Stimulated activated naive CD8-positive, alpha-beta T cell treated with anti-CD3 and anti-CD28 coated beads, Interleukin-15, Interleukin-2, amounts not matched to agents 100 U/mL and 50 U/mL, for 24 hours (primary cell): ENCODE measurements at places on chromosomes 3 and 15.

GRCh38 chr3:19961960-19962359, 15.1 kb downstream of the RAB5A start:
- no peak for DNase-seq

DNA sequence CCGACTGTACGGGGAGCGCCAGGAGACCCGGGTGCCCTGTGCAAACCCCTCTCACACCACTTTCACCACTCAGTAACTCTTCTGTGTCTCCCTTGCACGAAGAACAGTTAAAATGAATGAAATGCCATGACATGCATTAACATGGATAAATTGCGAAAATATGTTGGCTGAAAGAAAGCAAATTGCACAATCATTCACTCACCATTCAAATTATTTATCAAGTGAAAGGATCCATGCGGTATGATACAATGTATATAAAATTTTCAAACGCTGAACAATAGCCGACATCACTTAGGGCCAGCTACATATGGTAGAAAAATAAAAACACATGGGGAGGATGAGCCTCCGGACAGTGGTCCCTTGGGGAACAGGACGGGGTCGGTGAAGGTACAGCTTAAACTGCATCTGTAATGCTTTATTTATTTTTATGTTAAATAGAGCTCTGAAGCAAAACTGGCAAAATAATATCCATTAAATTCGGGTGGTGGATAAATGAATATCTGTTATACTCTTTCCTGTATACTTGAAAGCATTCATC, 45.9 kb downstream of the SLC12A8 start:
- DNase-seq = no peak

- DNase-seq = no peak
Observed at GRCh38 chr3:31295150-31295765, 237.5 kb upstream of the STT3B start.

GRCh38 chr3:183381179-183381578, 47.2 kb downstream of the MCF2L2 start:
- no peak for DNase-seq

GRCh38 chr3:17752876-17753631, 10.6 kb upstream of the TBC1D5 start:
- DNase-seq = no peak

DNA sequence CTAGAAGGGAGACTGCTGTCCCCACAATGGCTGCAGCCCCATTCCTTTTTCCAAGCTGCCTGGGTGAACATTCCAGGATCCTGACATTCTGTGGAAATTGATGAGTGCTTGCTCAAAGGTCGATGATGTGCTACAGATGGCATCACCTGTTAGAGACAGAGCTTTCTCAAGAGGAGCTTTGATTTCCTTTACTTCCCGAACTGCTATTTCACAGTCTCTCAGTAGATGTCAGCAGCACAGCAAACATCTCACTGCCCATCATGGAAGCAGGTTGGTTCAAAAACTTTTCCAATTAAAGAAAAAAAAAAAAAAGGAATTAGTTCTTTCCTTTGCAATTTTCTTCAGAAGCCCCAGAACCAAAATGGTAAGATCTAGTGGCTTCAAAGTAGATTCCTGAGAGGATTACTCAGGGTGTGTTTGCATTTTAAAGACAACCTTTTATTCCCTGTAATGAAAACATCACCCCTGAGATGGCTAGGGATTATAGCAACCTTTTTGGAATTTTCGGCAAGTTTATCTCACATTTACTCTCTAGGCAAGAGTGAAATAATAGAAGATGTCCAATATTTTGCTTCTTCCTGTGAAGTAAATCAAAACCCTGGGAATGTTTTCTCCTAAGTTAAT, 44.8 kb downstream of the POLR2M start:
- DNase-seq = no peak
